ENCODE measurements at places on chromosomes 13 and 19.
A peak's percentile ranks its signal among the peaks of the same experiment; 100 is the strongest.

- peak; percentile 45 for DNase-seq
Observed at GRCh38 chr19:17302391-17303166, 646 bp downstream of the ABHD8 start.

- no peak for DNase-seq
Observed at GRCh38 chr13:54636231-54636630, 1607.6 kb downstream of the OLFM4 start.

GRCh38 chr19:52217576-52217975, 27.7 kb downstream of the PPP2R1A start:
- DNase-seq = no peak

DNA sequence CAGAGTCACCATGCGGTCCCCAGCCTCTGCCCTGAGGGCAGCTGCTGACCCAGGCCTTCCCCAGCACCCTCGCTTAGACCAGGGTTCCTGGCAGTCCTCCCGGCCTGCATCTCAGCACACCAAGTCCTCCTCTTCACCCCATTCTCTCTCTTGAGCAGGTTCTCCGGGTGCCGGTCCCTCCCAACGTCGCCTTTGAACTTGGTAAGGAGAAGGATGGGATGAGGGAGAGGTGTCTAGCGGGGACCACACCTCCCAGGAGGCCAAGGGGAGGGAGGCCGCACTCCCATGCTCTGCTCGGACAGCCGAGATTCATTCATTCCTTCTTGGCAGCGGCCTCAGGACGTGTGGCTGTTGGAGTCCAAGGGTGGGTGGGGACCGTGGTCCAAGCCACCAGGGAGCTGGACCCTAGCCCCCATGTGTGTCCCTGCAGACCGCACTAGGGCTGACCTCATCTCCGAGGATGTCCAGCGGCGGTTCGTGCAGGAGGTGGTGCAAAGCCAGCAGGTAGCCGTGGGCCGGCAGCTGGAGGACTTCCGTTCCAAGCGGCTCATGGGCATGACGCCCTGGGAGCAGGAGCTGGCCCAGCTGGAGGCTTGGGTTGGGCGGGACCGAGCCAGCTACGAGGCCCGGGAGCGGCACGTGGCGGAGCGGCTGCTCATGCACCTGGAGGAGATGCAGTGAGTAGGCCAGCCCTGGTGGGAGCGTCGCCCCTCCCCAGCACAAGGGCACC, 9.4 kb downstream of the ARHGEF1 start:
- DNase-seq = no peak

GRCh38 chr13:105990256-105990958, 545.1 kb downstream of the EFNB2 start:
- DNase-seq = no peak

- DNase-seq = no peak
Observed at GRCh38 chr13:98915563-98915962, 62.3 kb downstream of the DOCK9 start.

- DNase-seq = no peak
Observed at GRCh38 chr13:54852831-54853230, 1824.2 kb downstream of the OLFM4 start.

Measured in activated CD8-positive, alpha-beta memory T cell treated with anti-CD3 and anti-CD28 coated beads, Interleukin-2, amount 10 ng/mL, durations not matched to agents 7 days and 5 days (primary cell).